ENCODE measurements at places on chromosomes 7 and 10. TPM values are rescaled to one million over a fixed set of nuclear protein-coding genes. Genes with fewer than 3 reads are reported as not detected.

DNA sequence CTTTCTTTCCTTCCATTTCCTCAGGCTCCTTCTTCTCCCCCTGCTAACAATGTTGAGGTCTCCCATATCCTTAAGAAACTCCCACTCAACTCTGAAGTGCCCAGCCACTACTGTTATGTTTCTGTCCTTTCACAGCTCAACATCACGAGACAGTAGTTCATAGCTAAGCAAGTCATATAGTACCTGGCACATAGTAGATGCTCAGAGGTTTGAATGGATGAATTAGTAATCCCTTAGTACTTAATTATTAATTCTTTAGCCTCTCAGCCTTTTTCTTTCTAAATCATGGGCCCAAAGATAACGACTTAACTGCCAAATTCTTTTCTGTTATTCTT is 22.6 kb downstream of the CSGALNACT2 start:
- peak; percentile 52 for DNase-seq

- DNase-seq: no peak
Measured at GRCh38 chr10:75607576-75607975, 176.2 kb downstream of the LRMDA start.

- DNase-seq: no peak
Measured at GRCh38 chr7:133572087-133572486, 319.2 kb downstream of the EXOC4 start.

DNA sequence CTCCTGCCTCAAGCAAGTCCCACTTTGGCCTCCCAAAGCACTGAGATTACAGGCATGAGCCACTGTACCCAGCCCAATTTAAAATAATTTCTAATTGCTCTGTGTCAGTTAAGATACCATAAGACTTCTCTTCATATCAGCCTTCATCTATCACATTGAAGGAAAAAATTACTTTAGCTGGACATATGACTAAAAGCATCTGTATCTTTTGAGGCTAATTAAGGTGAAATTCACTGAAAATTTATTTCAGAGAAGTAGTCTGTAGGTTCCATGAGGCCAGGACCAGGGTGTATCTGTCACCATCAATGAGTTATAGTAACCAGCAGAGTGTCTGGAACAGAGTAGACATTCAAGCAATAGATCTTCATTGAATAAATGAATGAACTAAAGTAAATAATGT is 205.2 kb upstream of the PHYHIPL start:
- DNase-seq: no peak

GRCh38 chr7:135430626-135431025 is 79.3 kb downstream of the CNOT4 start:
- DNase-seq: no peak

DNA sequence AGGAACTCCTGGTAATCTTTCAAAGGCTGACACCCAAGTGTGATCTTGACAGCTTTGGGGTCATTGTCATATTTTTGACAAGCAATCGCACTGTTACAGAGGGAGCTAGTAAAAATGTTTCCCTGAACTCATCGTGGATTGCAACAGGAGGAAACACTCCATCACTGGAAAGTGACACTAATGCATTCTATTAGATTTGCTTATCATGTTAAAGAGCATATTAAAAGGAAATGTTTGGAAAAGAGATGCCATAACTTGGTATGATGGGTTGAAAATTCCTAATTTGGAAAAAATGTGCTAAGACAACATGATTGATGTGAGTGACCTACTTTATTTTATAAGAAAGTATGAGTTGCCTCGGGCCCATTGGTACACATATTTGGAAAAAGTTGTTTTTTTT is 22.7 kb upstream of the EMX2 start:
- DNase-seq: no peak

DNA sequence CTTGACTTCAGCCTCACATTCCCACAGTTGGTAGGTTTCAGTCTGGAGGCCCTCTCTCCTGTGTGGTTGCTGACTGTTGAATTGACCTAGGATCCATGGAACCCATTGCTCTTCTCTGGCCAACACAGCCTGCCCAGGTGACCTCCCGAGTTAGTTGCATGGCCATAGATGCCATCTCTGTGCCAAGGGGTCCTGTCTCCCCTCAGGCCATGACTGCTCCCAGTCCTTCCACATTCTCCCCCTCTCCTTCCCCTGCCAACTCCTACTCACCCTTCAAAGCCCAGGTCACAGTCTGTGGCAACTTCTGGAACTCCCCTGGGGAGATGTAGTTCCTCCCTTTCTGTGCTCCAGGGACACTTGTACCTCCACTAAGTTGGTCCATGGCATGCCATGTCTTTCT is 67.3 kb upstream of the GRB10 start:
- no peak for DNase-seq

GRCh38 chr10:62861507-62861906 is 45.3 kb upstream of the EGR2 start:
- DNase-seq: peak; percentile 26

- DNase-seq: no peak
Measured at GRCh38 chr7:108157606-108158335, 27.6 kb upstream of the LAMB4 start.

DNA sequence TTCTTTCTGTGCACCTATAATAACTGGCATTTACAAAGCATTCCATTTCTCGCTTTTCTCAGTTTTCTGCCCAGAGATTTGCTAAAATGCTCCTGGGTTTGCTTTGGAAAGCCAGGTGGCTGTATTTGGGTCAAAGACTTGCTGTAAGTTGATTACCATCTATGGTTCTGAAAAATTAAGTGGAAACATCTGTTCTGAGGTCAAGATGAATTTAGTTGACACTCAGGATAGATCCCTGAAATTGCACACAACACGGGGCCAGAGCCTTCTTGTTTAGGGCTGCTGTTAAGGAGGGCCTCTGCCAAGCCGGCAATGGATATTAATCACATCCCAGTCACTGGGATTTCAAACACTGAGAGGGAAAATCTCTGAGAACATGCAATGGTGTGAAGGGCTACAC is 111.6 kb upstream of the GLI3 start:
- DNase-seq: no peak

- no peak for DNase-seq
Measured at GRCh38 chr10:119567978-119568377, 25.5 kb upstream of the RGS10 start.

GRCh38 chr7:100064162-100064561 is 14.6 kb downstream of the ZSCAN21 start:
- no peak for DNase-seq

GRCh38 chr7:43618073-43618472 is 35.2 kb downstream of the STK17A start:
- DNase-seq: no peak

DNA sequence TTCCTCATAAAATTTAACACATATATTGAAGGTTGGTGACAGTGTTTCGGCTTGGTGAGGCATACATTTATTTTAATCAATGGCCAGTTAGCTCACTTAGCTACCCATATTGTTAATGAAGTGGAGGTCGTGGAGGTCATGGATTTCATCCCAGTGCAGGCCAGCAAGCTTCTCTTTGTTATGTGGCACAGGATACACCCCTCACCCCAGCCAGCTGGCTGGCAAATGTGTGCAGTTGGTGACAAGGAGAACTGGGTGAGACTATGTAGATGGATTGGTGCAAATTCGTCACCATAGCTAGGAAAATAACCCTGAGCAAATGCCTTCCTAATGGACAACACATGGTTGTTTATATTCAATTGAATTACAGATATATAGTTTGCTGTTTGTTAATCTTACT is 50.5 kb upstream of the FOXP2 start:
- DNase-seq: no peak

GRCh38 chr10:132454296-132455198 is 57.5 kb downstream of the PWWP2B start:
- no peak for DNase-seq

DNA sequence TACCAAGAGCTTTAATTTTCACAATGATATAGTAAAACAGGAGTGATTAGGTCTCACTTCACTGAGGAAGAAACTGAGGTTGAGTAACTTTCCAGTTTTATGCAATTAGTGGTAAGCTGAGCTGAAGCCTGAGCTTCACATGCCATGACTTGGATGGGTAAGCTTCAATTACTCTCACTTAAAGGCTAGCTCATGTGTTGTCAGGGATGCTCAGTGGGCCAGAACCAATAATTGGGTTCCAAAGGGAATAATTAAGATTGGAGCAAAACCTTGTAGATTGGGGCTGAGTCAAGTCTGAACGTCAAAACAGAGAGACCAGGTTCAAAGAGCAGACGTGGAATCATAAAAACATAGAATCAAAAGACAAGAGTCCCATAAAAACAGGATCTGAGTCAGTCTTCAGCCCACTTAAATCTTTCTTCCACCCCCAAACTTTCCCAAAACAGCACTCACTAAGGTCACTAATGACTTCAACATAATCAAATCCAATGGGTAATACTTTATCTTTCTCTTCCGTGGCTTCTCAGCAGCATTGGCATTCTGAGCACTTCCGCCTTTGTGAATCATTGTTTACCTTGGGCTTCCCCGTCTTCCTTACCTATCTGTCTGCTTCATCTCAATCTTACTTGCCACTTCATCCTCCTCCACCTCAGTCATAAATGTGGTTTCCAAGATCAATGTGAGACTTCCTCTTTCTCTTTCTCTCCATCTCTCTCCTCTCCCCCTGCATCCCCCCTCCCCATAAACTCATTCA is 23.0 kb upstream of the EGFR start:
- peak; percentile 31 for DNase-seq

DNA sequence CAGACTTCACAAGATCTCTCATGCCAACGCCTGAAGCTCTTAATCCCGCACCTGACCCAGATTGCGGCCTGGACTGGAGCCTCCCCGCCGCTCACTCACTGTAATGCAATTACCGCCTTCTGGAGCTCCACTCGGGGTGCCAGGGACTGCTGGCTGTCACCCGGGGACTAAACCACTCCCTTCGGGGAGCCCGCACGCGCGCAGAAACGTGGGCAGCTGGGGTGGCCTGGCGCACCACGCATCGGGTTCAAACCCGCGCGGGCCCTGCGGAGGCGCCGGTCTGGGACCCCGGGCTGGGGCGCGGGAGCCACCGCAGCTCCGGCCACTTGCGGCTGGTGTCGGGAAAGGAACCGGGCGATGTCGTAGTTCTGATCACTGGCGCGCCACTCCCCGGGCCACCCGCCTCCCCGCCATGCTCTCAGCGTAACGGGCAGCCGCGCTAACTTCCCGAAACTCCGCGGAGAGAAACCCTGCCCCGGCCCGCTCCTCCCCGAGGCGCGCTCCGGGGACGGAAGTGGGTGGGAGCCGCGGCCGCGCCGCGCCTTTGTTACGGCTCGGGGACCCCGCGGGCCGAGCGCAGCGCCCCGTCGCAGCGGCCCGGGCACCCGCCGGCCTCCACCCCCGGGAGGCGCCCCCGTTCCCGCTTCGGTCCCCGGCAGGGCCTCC is 100.3 kb upstream of the SVIL start:
- peak; percentile 56 for DNase-seq

DNA sequence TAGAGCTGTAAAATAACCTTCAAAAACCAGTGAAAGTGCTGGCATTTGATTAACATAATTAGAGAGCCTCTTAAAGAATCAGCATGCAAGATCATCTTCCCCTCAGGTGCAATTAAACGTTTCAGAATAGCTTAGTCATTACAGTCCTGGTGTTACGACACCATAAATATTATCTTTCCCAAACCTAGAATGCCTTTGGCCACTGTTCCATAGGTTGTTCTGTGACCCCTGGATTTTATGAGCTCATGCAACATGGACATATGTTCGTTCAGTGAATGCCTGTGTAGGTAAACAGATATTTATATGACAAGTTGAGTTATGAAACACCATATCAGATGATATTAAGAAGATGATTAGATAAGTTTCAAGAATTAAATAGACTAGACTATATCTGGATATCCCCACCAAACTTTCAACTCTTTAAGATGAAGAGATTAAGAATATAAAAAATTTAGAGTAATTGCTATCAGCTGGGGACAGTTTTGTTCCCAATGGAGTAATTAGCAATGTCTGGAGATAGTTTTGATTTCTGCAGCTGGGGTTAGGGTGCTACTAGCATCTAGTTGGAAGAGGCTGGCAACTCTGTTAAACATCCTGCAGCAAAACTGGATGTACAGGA is 263.5 kb upstream of the DKK1 start:
- no peak for DNase-seq

GRCh38 chr10:74300666-74301065 is 149.6 kb downstream of the ADK start:
- DNase-seq: no peak

- no peak for DNase-seq
Measured at GRCh38 chr7:107889992-107890391, 991 bp upstream of the DLD start.

DNA sequence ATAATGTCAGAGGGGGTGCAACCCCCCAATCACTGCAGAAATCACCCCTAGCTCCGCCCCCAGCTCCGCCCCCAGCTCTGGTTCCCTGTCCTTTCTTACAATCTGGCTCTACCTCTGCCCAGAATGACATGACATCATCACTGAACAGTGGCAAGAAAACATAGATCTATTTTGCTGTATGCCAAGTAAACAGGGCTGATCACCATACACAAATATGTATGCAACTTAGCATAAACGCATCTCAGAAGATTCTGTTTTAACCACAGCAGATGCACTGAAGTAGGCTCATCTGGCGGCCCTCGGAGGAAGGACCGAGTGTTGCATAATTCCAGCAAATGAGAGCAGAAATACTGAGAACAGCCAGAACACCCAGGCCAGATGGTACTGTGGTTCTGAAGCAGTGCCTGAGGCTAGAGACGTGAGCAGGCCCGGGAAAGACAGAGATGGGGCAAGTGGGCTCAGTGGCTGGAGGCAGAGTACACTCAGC is 293.3 kb upstream of the KLF14 start:
- peak; percentile 65 for DNase-seq

- DNase-seq: peak; percentile 52
Measured at GRCh38 chr10:43229208-43230061, 37.4 kb downstream of the RASGEF1A start.

GRCh38 chr10:23525406-23525805 is 86.5 kb downstream of the OTUD1 start:
- DNase-seq: no peak

DNA sequence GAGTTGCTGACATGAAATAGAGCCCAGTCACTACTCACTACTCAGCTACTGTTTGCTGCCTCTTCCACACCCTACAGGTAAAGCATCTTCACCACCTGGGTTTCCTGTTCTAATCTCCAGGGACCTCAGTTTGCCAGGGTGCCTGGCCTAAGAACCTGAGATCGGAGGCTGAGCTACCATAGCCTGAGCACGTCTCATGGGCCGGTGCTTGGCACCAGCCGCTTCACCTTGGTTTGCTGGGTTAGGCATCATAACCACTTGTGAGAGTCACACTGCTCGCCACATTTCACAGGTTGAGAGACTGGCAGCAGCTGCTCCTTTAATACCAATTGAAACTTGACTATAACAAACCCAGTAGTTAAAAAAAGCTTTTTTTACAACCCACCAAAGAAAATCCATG is 75.1 kb downstream of the EMX2 start:
- DNase-seq: no peak

- DNase-seq: no peak
Measured at GRCh38 chr7:119999738-120000475, 273.1 kb upstream of the KCND2 start.

GRCh38 chr10:52216852-52217251 is 97.2 kb upstream of the DKK1 start:
- DNase-seq: no peak

The ABCC2 gene
- total RNA-seq: 0.87 TPM

The MBLAC1 gene
- total RNA-seq: 2.1 TPM

The C10orf62 gene
- not detected for total RNA-seq

The CALHM3 gene
- total RNA-seq: not detected

The FAM241B gene
- total RNA-seq: 10.8 TPM

The C10orf53 gene
- total RNA-seq: not detected

The ZWINT gene
- 69.5 TPM for total RNA-seq

The TRRAP gene
- total RNA-seq: 45.5 TPM

The ADAP1 gene
- total RNA-seq: 34.6 TPM

The HOXA2 gene
- not detected for total RNA-seq

All from activated CD8-positive, alpha-beta T cell treated with anti-CD3 and anti-CD28 coated beads for 36 hours (primary cell).